ENCODE measurements at places on chromosomes 7 and 10.

GRCh38 chr10:25828475-25828874 is 105.6 kb upstream of the MYO3A start:
- DNase-seq, result no peak

DNA sequence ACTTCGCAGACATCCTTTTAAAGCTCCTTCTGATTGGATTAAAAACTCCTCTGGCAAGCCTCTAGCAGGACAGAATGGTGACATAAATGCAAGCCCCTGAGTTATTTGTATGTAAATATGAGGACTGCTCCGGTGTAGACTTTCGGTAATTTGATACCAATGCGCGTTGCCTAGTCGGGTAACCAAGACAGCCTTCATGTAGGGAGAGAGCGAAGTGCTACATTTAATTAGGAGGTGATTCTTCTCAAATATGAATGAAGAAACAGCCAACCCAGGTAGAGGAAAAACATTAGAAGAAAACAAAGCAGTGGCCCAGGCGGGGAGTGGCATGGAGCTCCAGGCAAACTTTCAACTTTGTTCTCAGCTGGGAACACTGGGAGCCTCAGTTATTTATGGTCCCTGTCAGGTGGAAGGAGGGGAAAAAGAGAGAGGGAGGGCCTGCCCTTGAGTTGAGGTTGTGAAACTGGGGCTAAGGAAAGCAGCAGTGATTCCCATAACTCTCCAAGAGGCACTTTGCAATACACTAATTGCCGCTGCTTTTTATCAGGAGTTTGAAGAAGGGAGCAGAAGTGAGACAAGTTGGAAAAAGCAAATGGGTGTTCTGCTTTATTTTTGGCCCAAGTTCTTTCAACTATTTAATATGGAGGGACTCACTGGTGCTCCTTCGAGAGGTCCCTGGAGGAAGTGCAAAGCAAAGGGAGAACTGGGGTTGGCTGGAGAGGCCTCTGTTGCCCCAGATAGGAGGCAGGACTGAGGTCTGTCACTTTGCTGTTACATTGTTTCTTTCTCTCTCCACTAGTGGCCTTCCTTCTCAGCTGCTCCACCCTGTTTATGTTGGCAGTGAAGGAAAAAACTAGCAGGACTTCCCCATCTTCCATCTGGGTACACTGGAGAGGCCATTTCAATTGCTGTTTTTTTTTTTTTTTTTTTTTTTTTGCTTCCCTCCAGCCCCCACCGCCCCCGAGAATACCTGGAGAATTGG is 234.6 kb upstream of the CCDC6 start:
- no peak for DNase-seq

GRCh38 chr10:3090388-3090787 is 23.0 kb downstream of the PFKP start:
- no peak for DNase-seq

DNA sequence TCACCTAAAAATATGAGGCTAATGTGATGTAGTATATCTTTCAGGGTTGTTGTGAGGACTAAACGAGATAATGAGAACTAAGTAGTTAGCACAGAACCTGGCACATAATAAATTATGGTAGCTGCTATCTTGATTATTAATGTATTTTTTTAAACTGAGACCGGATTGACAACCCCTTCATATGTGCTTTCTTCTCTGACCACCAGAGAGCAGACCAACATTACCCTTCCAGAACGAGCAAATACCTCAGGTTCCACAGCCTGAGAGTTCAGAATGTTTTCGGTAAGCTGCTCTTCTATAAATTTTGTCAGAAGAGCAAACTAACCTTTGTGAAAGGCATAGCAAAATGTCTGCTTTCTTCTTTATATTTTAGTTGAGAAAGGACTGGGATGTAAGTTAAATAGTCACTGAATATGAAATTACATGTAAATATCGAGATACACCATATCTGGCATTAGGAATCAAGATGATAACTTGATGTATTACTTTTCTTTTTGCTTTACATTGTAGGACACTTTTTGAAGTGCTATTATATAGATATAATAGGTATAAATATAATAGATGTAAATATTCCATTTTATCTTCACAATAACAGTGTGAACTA is 13.6 kb upstream of the BPGM start:
- peak; percentile 56 for DNase-seq

DNA sequence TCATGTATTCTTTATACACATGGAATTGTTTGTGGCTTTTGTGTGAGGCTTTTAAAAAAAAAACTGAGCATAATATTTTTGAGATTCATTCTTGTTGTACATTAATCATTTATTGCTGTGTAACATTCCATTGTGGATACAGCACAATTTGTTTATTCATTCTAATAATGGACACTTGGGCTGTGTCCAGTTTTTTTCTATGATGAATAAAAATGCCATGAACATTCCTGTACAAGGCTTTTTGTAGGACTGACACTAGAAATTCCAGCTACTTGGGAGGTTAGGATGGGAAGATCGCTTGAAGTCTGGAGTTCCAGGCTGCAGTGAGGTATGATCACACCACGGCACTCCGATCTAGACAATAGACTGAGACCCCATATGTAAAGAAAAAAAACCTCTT is 254.3 kb upstream of the CACNA2D1 start:
- peak; percentile 14 for DNase-seq

DNA sequence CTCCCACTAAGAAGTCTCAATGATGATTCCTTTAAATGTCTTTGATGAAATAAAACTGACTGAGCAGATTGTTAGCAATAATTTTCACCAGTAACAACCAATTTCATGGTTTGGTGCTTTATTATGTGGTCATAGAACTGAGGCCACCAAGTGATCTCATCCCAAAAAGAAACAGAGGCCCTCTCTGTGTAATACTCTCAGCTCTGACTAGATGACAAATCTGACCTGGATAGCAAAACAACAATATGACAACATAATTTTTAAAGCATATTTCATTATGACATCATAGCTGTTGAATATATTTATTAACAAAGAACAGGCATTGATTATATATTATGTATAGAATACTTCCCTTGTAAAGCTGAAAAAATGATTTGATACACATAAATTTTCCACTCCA is 5.9 kb downstream of the SEMA3E start:
- no peak for DNase-seq

- DNase-seq, result no peak
Observed at GRCh38 chr7:104111271-104111670, 96.5 kb downstream of the ORC5 start.

- no peak for DNase-seq
Observed at GRCh38 chr7:44647981-44648714, 41.7 kb downstream of the OGDH start.

GRCh38 chr10:124001391-124002148 is 91.8 kb downstream of the CHST15 start:
- no peak for DNase-seq

DNA sequence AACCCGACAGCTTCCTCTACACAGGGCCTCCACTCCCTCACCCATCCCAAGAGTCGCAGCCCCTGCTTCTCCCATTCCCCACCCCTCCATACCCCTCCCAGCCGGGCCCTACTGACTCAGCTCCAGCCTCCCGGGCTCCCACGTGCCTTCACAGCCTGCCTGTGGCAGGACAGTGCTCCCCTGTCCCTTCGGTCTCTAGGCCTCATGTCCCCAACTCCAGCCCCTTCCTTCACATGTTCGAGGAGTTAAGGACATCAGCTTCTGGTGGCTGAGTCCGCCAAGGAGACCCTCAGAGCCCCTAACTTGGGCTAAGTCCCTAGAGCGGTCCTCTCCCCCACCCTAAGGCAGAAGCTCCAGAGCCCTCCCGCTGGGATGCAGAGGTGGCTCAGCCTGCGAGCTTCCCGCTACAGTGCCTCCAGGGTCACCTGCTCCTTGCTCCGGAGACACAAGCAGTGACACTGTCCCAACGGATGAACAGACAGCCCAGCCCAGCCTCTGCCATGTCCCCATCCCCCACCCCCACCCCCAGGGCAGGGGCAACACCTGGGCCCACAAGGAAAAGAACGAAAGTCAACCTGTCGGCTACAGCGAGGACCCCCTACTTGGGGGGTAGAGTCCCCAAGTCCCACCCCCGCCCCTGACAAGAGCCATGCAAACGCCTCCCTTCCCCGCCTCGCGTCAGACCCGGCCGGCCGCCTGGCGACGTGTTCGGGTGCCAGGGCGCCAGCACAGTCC is 716 bp downstream of the SMARCD3 start:
- DNase-seq, result no peak

DNA sequence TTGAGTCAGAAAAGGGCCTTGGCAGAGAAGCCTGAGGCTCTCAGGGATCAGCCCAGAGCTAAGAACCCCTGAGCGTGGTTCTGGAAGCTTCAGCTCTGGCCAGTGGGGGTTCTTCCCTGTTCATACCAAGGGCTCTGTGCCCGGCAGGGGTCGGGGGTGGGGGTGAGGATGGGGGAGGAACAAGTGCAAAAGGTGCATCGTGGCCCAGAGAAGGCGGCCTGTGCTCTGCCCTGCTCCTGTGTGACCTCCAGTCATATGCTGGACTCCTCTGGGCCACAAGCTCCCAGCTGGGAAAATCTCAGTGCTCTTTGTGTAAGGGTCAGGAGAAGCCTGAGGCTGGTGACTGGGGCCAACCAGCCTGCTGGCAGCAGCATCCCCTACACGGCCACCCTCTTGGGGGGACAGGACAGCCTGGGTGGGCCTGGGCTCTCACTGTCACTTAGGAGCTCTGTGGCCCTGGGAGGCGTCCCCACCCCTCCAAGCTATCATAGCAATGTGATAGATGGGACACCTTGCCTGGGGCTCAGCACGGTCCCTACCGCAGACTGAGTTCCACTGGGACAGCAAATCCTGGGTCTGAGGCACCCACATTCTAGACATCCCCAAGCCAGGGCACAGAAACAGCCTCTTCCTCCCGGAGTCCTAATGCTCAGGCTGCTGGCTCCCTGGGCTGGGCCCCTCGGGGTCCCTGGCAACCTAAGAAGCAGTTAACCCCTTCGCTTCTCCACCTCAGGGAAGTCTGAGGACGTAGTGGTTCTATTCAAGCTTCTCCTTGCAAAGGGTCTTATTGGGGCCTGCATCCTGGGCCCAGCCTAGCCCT is 2.5 kb downstream of the MMRN2 start:
- DNase-seq, result no peak

DNA sequence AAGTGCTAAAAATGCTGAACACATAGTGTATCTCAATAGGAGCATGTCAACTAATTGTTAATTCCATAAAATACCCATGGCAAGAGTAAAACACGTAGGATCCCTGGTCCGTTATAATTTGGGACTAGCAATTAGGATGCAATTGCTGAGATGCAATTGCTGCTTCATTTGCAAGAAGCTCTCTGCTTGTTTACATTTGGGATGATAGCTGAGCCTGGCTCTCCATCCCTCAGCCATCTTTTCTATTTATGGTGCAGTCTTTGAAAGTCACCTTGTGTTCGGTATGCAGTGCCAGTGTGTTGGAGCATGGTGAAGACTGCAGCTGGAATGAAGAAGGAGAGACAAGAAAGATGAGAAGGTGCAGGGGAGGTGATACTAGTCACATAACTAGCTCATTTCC is 191.3 kb downstream of the SNX10 start:
- DNase-seq, result no peak

- DNase-seq, result no peak
Observed at GRCh38 chr7:15853832-15854470, 167.5 kb upstream of the MEOX2 start.

- no peak for DNase-seq
Observed at GRCh38 chr10:24683554-24683953, 40.1 kb downstream of the ARHGAP21 start.

GRCh38 chr10:80771902-80772555 is 234.3 kb downstream of the SH2D4B start:
- DNase-seq, result no peak

DNA sequence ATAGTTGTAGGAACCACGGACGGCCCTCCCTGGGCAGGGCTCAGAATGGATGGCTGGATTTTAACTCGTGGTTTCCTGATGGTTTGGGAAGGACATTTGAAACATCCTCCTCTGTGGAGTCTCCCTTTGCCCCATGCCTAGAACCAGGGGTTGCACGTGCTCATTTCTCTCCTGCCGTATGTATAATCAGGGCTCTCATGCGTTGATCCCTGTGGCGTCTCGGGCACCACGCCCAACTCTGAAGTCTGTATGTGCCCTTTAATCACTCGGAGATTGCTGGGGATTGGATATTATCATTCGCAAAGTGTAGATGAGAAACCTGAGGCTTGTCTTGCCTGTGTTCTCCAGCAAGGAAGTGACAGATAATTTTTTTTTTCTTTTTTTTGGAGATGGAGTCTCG is 257.1 kb downstream of the CAMK1D start:
- no peak for DNase-seq

DNA sequence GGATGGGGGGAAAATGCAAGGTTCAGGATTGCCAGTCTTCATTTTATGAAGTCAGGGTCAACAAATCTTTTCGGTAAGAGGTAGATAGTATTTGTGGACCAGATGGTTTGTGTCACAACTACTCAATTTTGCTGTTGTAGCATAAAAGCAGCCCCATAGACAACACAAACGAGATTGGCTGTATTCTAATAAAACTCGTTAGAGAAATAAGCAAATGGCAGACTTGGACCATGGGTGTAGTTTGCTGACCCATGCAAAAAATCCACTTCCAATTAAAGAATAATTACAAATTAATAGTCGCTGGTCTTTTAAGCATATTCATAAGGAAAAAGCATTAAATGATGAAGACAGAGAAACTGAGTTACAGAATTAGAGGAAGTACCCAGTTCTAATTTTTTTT is 247.1 kb downstream of the CRPPA start:
- no peak for DNase-seq

DNA sequence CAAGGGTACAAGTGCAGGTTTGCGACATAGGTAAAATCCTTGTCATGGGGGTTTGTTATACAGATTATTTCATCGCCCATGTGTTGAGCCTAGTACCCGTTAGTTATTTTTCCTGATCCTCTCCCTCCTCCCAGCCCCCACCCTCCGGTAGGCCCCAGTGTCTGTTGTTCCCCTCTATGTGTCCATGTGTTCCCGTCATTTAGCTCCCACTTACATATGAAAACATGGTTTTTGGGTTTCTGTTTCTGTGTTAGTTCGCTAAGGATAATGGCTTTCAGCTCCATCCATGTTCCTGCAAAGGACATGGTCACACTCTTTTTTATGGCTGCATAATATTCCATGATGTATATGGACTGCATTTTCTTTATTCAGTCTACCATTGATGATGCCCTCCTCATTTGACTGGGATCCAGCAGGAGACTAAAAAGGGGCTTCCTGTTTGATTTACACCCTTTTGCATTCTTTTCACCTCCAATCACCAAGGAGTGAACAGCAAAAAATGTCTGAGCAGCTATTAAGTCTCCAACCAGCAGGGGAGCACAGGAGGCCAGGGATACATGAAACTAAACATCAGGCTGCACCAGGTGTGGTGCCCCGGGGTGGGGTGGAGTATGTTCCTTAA is 188.2 kb downstream of the SKIDA1 start:
- no peak for DNase-seq

DNA sequence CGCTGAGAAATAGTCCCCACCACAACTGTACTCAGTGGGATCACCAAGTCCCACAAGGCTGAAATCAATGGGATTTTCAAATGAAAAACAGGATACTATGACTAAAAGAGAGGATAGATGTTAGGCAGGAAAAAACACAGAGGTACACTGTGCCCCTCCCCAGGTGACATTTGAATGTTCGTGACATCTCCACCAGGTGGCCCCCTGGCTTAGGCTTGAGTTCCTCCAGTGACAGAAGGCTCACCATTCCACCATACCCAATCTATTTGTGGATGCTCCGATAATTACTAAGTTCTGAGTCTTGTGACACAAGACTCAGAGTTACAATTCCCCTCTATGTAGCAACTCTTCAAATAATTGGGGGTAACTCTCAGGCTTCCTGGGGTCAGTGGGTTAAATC is 77.5 kb upstream of the KCNMA1 start:
- no peak for DNase-seq

Data from glomerular endothelial cell (primary cell).